MV-4-11 (cell line): ENCODE measurements at places on chromosomes 7 and 10.

DNA sequence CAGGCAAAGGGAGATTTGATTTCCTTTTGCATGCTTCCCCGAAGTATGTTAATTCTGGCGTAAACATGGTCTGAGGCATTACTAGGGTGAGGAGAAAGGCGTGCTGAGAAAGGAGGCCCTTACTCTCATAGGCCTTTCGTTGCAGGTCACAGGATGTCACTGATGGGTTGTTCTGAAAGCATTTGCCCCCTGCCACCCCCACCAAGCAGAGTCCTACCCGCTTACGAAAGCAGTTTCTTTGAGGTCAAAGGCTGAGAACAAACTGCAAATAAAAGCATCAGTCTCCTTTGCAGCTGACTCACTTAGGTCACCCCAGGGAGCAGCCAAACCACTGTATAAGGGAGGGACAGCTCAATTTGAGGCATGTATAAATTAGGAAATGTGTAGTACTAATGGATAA lies 57.1 kb downstream of the BPGM start:
- no peak for DNase-seq

DNA sequence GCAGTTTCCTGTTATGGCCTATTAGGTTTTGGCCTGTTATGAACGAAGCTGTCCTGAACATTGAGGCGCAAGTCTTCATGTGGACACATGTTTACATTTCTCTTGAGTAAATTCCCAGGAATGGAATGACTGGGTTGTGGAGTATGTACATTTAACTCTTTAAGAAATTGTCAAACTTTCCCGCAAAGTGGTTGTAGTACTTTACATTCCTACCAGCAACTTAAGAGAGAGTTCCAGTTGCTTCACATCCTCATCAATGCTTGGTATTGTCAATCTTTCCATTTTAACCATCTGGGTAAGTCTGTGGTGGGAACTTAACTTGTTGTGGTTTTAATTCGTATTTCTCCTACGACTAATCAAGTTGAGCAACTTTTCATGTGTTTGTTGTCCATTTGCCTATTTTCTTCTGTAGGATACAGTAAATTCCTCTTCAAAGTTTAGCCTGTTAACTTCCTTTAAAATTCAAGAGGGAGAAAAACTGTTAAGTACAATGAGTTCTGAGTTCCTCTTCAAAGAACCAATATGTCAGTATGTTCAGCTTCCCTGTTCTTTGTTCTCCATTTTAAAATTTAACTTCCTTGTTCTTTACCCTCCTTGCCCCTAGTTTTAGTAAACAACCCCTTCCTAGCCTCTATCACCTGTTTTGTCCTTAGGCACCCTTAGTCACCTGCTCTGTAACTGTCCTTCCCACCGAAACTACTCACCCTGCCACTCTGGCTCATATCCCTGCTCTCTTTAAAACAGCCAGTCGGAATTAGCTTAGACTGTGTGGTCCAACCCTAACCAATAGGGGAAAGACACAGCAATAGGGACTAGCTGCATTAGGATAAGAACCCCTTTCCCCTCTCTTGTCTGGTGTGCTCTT lies 74.0 kb downstream of the FAM241B start:
- peak; percentile 91 for DNase-seq

- DNase-seq: peak; percentile 83
These were observed at the start of gene IFIT2 for GRCh38 chr10:89301721-89302445. Gene IFIT2 (plus strand): TSS chr10:89302046. CDS start chr10:89302124, 78 bp downstream.

GRCh38 chr10:87713707-87714106 lies 54.0 kb downstream of the PAPSS2 start:
- DNase-seq: no peak

DNA sequence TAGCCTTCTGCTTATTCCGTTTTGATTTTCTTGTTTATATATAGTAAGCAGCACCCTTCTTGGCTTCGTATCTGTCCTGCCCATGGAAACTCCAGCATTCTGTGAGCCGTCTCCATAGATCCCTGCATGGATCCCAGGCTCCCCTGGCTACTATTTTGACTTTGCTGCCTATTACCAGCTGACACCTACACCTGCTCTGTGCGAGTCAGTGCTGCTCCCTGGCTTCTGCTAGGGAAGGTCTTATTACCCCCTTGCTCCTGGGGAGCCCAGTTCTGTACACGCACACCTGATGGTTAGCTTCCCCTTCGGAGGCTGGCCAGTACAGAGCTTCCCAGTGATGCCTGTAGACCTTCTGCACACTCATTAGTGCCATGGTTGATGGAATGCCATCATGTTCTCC lies 35.4 kb downstream of the NACAD start:
- DNase-seq: no peak

DNA sequence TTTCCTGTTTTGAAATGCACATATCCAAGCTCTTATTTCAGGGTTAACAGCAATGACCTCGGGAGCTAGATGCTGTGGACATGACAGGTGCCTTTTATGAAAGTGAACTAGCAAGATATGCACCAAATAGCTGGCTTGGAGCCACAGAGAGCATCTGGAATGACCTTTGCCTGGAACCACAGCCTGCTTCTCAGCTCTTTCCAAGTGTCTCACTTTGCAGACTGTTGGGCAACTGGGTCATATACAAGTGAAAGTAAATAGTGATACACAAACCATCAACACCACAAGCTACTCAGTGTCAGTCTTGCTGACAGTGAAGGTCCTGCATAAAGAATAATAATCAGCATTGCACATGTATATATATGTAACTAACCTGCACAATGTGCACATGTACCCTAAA lies 183.5 kb downstream of the RNF133 start:
- no peak for DNase-seq

- DNase-seq: no peak
These were observed 150.4 kb upstream of the NEBL start for GRCh38 chr10:21047511-21047910.

- DNase-seq: no peak
These were observed 55.9 kb downstream of the ITIH5 start for GRCh38 chr10:7610651-7611389.

DNA sequence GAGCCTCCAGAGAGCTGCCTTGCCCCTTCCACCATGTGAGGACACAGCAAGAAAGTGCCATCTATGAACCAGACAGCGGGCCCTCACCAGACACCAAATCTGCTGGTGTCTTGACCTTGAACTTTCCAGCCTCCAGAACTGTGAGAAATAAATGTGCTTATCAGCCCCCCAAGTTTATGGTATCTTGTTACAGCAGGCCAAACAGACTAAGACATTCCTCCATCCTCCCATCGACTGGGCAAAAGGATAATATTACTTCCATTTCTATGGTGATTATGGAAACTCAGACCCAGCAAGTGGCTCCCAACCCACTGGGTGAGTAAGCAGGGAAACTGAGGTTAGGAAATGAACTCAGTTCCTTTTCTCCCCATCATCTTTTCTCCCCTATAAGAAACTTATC lies 288.4 kb downstream of the KCNMA1 start:
- no peak for DNase-seq

- DNase-seq: no peak
These were observed 105.1 kb upstream of the TCF7L2 start for GRCh38 chr10:112844681-112845544.

DNA sequence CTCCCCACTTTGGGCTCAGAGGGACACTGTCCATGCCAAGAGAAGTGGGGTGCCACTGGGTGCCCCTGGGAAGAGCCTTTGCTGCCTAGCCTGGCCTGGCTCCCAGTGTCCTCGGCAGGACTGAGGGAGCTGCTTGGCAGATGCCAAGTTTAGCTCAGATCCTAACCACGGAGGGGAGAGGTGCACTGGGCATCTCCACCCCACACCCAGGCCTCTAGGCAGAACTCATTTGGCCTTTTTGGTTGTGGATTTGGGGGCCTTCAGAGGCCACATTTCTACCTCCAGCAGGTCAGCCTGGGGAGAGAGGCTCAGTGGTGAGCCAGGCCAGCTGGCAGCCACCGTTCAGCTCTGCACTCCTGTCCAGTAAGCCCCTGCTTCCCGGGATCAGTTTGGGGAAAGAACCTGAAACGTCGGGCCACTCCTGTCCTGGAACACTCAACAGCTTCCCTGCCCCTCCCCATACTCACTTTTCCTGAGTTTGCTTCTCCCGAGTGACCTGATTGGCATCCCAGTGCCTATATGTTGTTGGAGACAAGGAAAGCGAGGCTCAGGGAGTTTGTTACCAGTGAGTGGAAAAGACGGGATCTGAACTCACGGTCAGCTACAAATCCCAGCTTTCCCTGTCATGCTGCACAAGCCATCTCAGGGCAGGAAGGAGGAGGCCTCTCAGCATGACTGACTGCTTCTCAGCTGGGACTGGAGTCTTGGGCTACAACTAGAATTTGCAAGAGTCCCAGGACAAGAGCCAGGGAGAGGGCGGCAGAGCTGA lies 11.2 kb upstream of the CXCL12 start:
- no peak for DNase-seq

DNA sequence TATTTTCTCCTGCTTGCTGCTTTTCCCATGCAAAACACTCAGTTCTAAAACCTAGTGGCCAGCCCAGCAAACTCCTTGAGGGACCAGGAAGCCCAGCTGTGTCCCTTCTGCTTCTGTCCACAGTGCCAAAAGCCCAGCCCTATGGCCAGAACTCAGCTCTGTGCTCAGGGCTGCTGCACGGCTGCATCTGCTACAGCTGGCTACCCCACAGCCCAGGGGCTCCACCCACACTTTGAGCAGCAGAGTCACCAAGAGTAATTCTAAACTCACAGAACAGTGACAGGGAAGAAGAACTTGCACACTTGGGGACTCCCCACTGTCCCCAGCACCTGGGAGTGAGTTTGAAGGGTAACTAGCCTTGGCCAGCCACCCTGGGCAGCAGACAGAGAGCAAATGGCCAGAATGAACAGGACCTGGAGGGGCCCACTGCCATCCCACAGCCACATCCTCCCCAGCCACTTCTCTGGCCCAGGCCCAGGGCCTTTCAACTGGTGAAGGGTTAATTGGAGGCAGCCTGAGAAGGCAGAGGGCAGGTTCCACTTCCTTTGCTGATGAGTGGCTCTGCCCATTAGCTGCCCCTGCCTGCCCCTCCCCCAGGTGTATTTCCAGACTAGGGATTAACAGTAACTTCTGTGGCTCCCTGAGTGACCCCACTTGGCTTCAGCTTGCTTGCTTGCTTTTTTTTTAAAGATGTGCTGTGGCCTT lies 28.1 kb upstream of the TRIM8 start:
- peak; percentile 59 for DNase-seq

DNA sequence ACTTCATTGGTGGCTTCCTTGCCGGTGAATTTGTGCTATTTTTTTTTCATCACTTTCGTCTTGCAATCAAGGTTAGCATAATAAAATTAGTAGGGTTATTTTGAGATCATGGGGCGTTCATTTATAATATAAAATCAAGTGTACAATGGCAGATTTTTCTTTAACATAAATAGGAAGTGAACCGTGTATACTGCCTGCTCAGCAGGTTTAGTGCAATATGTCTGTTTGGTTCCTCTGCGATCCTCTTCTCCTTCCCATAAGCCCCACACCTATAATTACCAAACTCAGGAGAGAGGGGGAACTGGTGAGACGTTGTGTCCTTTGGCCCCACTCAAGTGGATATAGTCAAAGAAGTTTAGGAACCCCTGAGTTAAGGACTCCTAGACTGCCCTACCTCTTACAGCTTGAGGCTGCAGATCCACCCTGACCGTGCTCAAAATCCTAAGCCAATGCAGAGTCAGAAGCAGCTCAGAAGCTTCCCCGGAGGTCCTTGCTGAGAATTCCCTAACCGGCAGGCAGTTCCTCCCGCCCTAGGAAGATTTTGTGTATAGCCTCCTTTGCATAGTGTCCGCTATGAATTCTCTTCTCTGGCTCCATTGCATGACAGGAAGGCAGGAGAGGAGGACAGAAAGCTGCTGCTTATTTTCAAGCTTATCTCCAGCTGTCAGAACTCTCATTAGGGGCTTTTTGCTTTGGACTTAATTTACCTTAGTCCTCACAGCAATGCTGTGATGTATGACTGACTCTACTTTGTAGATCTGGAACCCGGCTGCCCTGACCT lies 41.5 kb downstream of the PYROXD2 start:
- no peak for DNase-seq

- DNase-seq: peak; percentile 94
These were observed 139.4 kb upstream of the SHH start for GRCh38 chr7:155951554-155952158.

DNA sequence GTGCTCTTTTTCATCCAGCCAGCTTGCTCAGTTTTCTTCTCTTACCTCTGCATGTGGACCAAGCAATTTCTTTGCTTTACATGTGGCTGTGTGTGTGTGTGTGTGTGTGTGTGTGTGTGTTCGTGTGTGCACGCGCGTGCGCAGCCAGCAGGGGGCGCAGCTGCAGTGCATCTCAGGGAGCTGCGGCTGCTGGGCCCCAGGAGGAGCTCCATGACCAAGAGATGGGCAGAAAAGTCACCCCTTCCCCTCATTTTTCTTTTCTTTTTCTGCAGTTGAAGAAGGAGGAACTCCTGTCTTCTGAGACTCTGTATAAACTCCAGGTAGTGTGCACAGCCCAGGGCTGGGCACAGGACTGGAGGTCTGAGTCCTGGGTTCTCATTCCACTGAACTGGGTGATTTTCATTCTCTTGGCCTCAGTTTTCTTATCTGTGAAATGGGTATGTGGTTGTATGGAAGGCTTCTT lies 41.8 kb downstream of the BLNK start:
- DNase-seq: peak; percentile 67

- no peak for DNase-seq
These were observed 163.1 kb downstream of the CAMK1D start for GRCh38 chr10:12512332-12513002.

- peak; percentile 33 for DNase-seq
These were observed 56.9 kb upstream of the MYL10 start for GRCh38 chr7:101686030-101686429.

GRCh38 chr7:52498366-52498765 lies 537.1 kb upstream of the POM121L12 start:
- DNase-seq: no peak

- no peak for DNase-seq
These were observed 81.5 kb upstream of the DIP2C start for GRCh38 chr10:770975-771374.

GRCh38 chr7:100675105-100675451 lies 1.5 kb downstream of the GNB2 start:
- no peak for DNase-seq

GRCh38 chr7:155203059-155203881 lies 94.4 kb upstream of the INSIG1 start:
- DNase-seq: no peak

GRCh38 chr10:100736144-100736808 lies 9.1 kb upstream of the PAX2 start:
- DNase-seq: no peak

DNA sequence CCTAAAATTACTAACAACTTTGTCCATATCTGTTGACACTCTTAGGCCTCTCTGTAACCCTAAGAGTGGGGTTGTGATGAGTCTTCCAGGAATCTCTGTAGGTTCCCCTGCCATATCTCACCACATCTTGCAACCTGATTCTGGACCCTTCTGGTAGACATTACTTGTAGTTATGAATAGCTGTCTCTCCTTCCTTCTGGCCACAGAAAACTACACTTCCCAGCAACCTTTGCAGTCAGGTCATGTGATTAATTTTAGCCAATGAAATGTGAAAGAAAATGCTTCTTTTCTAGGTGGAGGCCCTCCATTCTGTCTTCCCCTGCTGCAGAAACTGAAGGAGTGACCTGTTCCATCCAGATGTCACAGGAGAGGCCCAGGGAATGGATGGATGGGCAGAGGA lies 147.6 kb upstream of the AOAH start:
- DNase-seq: no peak
